ENCODE measurements at places on chromosomes 5 and 9. TPM values are rescaled to one million over a fixed set of nuclear protein-coding genes. Genes with fewer than 3 reads are reported as not detected.
A peak's percentile ranks its signal among the peaks of the same experiment; 100 is the strongest.

DNA sequence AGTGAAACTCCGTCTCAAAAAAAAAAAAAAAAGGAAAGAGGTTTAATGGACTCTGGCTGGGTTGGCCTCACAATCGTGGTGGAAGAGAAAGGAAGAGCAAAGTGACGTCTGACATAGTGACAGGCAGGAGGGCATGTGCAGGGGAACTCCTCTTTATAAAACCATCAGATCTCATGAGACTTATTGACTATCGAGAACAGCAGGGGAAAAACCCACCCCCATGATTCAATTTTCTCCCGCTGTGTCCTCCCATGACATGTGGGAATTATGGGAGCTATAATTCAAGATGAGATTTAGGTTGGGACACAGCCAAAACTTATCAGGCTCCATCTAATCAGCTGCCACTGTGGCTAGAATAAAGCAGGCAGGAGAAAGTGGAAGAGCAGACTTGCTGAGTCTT lies 610.4 kb upstream of the NUDT12 start:
- H3K36me3 ChIP-seq, result no peaks in the 10 kb centered on the region
- DNase-seq, result no peak
- H3K27ac ChIP-seq, result no peak overlapping the region
- H3K27me3 ChIP-seq, result no peaks in the 10 kb centered on the region
- no peak overlapping the region for H3K4me3 ChIP-seq

GRCh38 chr9:73050887-73051550 lies 98.2 kb upstream of the ALDH1A1 start:
- no peak for DNase-seq
- no peaks in the 10 kb centered on the region for H3K36me3 ChIP-seq
- no peak overlapping the region for H3K4me3 ChIP-seq
- no peaks in the 10 kb centered on the region for H3K4me1 ChIP-seq
- H3K27ac ChIP-seq, result no peak overlapping the region

GRCh38 chr5:62568800-62569432 lies 9.7 kb upstream of the LRRC70 start:
- no peak for DNase-seq
- H3K4me3 ChIP-seq, result no peak overlapping the region
- peaks cover 38% of the 10 kb centered on the region for H3K36me3 ChIP-seq
- H3K4me1 ChIP-seq, result peaks cover 9% of the 10 kb centered on the region

GRCh38 chr5:13831351-13831750 lies 113.1 kb downstream of the DNAH5 start:
- no peak for DNase-seq
- no peaks in the 10 kb centered on the region for H3K36me3 ChIP-seq

GRCh38 chr9:122263699-122264349 lies 816 bp downstream of the RBM18 start:
- no peaks in the 10 kb centered on the region for H3K27me3 ChIP-seq
- no peak for DNase-seq
- peak overlapping the region; percentile 100 for H3K27ac ChIP-seq
- peaks cover 23% of the 10 kb centered on the region for H3K36me3 ChIP-seq
- peaks cover 38% of the 10 kb centered on the region for H3K4me1 ChIP-seq

Gene SPATA6L
- not detected for total RNA-seq
